Endothelial cell (in vitro differentiated cells): ENCODE measurements at places on chromosomes 11 and 22. TPM values are rescaled to one million over a fixed set of nuclear protein-coding genes. Genes with fewer than 3 reads are reported as not detected.

Gene CAVIN3
- 91.0 TPM for total RNA-seq

Gene LGALS12
- 0.67 TPM for total RNA-seq

Gene OR51B4
- 0.49 TPM for total RNA-seq

DNA sequence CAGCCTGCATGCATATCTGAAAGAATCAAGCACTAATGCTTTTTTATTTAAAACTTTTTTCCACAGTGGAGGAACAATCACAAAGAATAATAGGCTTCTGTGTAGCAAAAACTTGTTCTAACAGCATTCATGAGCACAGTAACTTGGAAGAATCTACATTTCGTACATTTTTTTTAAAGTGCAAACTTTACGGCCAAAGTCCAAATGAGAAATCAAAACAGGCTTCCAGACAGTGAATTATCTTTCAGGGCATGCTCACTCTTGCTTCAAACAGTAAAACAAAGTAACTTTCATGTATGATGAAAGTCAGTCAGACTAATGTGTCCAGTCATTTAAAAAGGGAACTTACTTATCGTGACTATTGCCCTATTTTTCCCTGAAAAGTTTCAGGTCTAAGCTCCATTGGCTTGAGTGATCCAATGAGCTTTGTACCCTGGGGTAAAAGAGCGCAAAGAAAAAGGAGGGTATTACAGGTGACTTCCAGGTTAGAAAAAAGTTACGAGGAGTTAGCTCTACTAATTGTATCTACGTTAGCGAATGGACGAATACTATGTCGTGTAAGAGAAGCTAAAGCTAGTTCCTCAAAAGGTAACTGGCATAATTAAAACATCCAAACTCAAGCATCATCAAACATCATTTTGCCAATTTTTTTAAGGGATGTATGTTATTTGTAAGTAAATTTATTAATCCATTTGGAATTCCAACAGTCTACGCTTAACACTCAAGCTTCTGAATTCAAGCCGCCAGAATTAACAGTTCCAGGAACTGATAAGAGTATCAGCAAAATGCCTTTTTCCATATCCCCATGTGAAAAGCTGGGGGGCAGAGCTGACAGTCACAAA lies 1.7 kb downstream of the PICALM start:
- peaks cover 16% of the 10 kb centered on the region for H3K36me3 ChIP-seq
- peaks cover 50% of the 10 kb centered on the region for H3K4me1 ChIP-seq
- H3K4me3 ChIP-seq: peak overlapping the region; percentile 98
- H3K27ac ChIP-seq: peak overlapping the region; percentile 98
- peaks cover 16% of the 10 kb centered on the region for H3K27me3 ChIP-seq

DNA sequence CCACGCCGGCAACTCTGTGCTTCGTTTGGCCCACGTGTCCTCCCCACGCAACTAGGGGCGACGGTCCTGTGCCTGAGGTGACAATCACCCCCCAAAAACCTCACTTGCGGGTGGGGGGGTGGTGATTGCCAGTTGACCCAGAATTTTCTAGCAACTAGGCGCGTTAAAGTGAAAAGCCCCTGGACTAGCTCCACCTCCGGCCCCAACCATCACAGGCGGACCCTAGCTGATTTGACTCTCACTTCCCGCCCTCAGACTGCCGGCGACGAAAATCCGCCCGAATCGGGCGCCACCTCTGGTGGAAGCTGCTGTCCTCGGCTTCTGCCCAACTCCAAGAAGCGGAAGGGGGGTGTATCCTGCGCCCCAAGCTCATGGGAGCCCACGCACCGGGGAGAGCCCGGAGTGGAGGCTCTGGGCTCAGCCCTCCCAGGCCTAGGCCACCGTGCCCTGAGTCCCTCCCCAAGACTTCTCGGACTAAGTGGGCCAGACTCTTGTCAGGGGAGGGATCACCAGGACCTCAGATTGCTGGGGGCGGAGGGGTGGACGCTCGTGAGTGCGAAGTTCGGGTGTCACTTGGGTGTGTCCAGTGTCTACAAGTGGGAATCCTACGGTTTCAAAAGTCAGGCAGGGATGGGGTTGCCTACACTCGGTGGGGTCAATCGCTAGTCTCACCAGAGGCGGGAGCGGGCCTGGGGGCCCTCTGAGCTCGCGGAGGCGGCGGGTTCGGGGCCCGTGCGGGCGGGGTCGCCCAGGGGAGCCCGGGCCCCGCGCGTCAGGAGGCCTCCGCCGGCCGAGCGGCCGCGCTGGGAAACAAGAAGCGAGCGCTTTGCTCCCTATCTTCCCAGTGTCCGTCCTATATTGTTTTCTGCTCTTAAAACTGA lies 12.3 kb downstream of the PAX6 start:
- H3K27ac ChIP-seq: no peak overlapping the region
- peak overlapping the region; percentile 51 for H3K4me3 ChIP-seq
- peaks cover 53% of the 10 kb centered on the region for H3K27me3 ChIP-seq
- H3K36me3 ChIP-seq: no peaks in the 10 kb centered on the region

DNA sequence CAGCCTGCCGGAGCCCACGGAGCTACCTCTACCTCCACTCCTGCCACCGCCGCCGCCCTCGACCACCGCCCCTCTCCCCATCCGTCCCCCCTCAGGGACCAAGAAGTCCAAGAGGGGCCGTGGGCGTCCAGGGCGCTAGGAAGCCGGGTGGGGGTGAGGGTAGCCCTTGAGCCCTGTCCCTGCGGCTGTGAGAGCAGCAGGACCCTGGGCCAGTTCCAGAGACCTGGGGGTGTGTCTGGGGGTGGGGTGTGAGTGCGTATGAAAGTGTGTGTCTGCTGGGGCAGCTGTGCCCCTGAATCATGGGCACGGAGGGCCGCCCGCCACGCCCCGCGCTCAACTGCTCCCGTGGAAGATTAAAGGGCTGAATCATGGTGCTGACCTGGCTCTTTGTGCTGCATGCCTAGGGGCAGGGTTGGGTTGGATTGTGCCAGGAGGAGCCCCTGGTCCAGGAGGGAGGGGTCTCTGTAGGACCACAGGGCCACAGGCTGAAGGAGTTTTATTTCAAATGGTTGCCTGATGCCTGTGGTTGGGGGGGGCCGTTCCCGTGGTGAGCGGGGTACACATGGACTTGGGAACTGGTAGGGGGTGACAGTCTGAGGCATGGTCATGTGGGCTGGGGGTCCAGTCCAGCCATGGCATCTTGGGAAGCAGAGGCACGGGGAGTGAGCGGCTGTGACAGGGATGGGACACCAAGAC lies 2.3 kb downstream of the PTPRCAP start:
- H3K4me3 ChIP-seq: no peak overlapping the region
- H3K36me3 ChIP-seq: peaks cover 25% of the 10 kb centered on the region
- H3K27me3 ChIP-seq: peaks cover 24% of the 10 kb centered on the region
- H3K4me1 ChIP-seq: peaks cover 9% of the 10 kb centered on the region
- H3K27ac ChIP-seq: no peak overlapping the region
- DNase-seq: no peak
